ENCODE measurements at places on chromosomes 7 and 10.

DNA sequence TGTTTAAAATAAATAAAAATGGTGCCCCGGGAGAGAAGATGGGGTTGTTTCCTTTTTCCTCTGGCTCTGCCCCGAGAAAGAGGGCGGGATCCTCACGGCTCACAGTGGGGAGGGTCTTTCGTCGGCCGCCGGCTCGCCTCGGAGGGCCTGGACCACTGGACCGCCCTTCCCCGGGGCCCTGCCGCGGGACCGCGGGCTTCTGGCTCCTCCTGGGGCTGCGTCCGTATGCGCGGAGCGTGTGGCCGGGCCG lies 3.5 kb upstream of the IGF2BP3 start:
- no peak for DNase-seq

- no peak for DNase-seq
Observed at GRCh38 chr7:44078521-44078920, 3.8 kb downstream of the POLM start.

GRCh38 chr7:146660839-146661238 lies 544.2 kb downstream of the CNTNAP2 start:
- DNase-seq = no peak

- no peak for DNase-seq
Observed at GRCh38 chr10:125113691-125114371, 46.5 kb downstream of the CTBP2 start.

DNA sequence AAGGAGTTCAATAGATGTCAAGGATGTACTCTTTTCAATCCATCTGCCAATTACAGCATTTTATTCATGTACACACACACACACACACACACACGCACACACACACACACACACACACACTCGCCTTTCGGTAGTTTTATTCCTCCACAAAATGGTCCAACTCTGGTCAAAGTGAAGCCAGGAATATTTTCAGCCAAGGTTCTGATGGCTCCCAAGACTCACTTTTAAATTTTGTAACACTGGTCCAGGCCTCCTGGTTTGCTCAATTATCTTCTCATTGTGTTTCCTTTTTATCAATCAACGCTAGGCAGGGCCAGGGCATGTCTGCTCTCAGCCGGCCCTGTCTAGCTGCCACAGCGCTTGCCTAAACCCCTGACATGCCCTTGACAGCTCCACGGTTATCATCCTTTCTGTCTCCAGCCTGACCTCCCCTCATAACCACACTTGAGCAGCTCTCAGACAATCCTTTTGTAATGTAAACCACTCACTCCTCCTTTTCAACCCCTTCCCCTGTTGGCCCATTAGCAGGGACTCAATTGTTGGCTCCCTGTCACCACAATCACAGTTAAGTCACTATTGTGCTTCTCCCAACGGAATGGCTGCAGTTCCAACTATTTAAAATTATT lies 115.1 kb downstream of the ICA1 start:
- no peak for DNase-seq

Measured in activated naive CD4-positive, alpha-beta T cell treated with anti-CD3 and anti-CD28 coated beads, Interleukin-2, amount 50 U/mL, for 72 hours (primary cell).